ENCODE measurements at places on chromosomes 4 and X.
A peak's percentile ranks its signal among the peaks of the same experiment; 100 is the strongest.

DNA sequence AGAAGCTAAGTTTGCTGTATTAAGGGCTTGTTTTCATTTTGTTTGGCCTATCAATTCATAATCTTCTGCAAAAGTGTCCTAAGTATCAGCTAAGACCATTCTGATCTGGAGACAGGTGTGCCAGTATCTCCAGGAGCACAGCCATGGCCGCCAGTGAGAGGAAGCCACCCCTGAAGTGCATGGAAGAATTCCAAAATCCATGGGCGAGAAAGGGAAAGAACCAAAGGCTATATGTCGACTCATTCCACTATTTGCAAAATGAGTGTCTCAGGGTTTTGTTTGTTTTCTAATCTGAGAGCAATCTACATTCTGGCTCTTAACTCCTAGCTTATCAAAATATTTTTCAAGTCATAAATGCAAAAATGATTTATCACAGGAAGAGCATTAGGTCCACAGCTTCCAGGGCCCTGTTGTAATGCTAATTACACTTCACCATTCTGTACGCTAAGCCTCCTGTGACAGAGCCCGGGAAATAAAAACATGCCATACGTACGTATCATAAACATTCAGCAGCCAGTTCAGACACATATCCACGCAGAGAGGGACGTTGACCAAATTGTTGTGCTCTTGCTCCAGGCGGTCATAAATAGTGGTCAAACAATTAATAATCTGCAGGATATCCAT lies 137.3 kb upstream of the FTHL17 start:
- no peaks in the 10 kb centered on the region for H3K27me3 ChIP-seq
- H3K4me3 ChIP-seq, result no peak overlapping the region
- DNase-seq, result no peak
- H3K36me3 ChIP-seq, result no peaks in the 10 kb centered on the region
- H3K4me1 ChIP-seq, result no peaks in the 10 kb centered on the region

DNA sequence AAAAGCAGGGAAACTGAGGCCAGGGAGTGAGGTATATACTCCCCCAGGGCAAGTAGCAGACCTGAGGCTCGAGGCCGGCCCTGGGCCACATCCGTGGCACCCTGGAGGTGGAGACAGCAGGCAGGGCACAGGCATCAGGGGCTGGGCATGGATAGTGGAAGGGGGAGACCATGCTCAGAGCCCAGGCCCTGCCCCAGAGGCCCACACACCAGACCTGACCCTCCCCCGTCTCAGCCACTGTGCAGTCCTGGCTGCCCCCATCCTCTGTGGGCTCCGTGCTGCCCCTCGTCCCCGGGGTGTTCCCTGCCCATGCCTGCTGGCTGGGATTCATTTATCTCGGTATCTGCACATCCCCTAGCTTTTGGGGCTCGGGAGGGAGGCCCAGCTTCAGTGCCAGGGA lies 103.1 kb upstream of the NKX1-1 start:
- peaks cover 4% of the 10 kb centered on the region for H3K27me3 ChIP-seq
- no peak overlapping the region for H3K27ac ChIP-seq
- no peaks in the 10 kb centered on the region for H3K4me1 ChIP-seq

DNA sequence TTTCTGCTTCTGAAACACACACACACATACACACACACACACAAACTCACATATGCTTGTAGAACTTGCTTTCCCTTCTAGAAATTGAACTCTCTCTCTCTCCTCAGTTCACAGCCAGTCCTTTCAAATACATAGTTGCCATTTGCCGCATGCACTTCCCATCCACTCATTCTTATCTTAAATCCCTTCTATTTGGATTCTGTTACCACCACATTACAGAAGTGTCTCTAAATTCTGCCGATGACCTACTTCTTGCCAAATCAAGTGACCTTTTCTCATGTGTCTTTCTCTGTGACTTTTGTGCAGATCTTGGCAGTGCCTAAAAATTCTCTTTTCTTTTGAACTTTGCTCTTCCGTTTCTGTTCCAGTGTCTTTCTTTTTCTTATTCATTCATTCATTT lies 7.5 kb upstream of the MYOZ2 start:
- H3K27ac ChIP-seq, result no peak overlapping the region
- H3K36me3 ChIP-seq, result no peaks in the 10 kb centered on the region
- H3K27me3 ChIP-seq, result no peaks in the 10 kb centered on the region

DNA sequence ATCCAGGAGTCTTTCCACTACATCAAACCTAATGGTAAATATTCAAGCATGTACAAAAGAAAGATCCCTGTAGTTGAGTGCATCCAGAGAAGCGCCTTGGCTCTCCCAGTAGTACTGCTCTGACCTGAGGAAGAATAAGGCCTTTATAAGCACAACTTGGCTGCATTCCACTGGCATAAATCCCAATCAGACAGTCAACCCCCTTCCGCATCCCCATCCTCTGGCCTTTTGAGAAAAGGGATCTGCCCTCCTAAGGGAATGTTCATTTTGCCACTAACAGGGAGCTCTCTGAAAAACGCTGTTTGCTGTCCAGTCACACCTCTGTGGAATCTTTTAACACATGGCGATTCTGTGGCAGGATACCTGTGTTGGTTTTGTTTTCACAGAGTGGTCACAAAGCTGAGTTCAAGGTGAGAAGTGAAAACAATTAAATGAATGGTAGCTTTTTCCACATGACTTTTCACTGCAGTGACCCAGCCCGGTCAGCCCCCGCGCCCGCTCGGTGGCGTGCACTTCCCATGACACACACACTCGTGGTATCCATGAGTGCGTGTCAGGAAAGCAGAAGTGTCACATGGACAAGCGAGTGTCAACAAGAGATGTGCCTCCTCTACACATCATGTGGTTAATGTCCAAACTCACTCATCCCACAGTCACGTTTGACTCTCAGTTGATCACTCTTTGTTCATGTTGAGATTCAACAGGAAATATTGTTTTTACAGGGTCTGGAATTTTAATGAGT lies 112.2 kb upstream of the ENPP6 start:
- peaks cover 20% of the 10 kb centered on the region for H3K4me1 ChIP-seq
- no peaks in the 10 kb centered on the region for H3K27me3 ChIP-seq
- no peak overlapping the region for H3K27ac ChIP-seq
- peak; percentile 60 for DNase-seq
- H3K4me3 ChIP-seq, result no peak overlapping the region
- no peaks in the 10 kb centered on the region for H3K36me3 ChIP-seq

GRCh38 chrX:68717196-68717595 lies 69.7 kb downstream of the STARD8 start:
- no peak for DNase-seq
- no peak overlapping the region for H3K27ac ChIP-seq
- H3K4me1 ChIP-seq, result no peaks in the 10 kb centered on the region
- no peaks in the 10 kb centered on the region for H3K27me3 ChIP-seq
- H3K36me3 ChIP-seq, result no peaks in the 10 kb centered on the region

DNA sequence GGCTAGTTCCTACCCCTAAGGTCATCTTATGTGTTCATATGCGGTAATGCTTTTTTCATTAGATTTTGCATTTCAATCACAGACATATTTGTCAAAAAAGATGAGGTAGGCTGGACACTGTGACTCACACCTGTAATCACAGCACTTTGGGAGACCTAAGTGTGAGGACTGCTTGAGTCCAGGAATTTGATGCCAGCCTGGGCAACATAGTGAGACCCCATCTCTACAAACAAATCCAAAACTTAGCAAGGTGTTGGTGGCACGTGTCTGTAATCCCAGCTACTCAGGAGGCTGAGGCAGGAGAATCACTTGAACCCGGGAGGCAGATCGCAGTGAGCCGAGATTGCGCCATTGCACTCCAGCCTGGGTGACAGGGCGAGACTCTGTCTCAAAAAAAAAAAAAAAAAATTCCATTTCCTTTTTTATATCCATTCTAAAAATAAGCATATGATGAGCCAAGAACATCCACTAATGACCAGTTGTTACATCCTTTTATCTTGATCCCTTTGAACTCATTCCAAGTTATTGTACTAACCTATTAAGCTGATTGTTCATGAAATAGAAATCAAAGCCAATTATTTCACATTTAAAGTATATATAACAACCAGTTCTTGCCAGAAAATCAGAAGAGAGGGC lies 23.4 kb downstream of the PGAM4 start:
- no peaks in the 10 kb centered on the region for H3K27me3 ChIP-seq
- peaks cover 2% of the 10 kb centered on the region for H3K36me3 ChIP-seq
- DNase-seq, result no peak
- no peak overlapping the region for H3K27ac ChIP-seq
- no peak overlapping the region for H3K4me3 ChIP-seq

DNA sequence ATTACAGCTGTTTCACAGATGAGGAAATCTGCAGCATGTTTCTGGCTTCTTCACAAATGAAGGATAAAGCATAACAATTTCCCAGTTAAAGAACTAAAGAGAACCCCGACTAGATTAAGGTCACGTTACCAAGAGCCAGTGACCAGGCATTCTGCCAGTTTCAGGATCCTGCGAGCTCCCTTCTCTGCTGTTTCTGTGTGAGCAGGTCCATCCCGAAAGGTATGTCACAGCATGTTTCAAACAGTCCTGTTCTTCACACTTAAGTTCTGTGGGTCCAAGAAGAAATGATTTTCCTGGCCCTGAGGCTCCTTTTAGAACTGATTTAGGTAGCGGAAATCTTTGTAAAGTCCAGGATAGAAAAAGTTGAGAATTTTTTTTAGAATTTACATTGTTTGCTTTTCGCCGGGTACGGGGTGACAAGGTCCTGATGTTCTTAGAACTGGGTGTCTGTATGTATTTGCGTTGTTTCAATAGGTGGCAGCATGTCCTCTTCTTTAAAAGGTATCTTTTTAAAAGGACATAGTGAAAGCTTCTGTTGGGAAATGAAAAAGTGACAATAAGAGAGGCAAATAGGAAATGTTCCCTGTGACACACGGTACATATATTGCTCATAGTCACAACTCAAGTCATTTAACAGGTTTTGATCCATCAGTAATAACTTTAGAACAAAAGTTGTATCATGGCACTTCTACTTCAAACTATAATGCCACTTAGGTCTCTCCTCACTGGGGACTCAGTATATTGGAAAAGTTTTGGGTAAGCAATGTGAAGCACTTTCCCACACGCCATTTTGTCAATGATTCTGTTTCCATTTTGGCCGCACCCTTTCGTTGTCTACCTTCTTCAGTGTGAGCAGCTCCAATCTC lies 18.4 kb downstream of the IL21 start:
- peaks cover 8% of the 10 kb centered on the region for H3K36me3 ChIP-seq
- peaks cover 7% of the 10 kb centered on the region for H3K27me3 ChIP-seq
- H3K4me3 ChIP-seq, result peak overlapping the region; percentile 11
- H3K4me1 ChIP-seq, result peaks cover 25% of the 10 kb centered on the region

DNA sequence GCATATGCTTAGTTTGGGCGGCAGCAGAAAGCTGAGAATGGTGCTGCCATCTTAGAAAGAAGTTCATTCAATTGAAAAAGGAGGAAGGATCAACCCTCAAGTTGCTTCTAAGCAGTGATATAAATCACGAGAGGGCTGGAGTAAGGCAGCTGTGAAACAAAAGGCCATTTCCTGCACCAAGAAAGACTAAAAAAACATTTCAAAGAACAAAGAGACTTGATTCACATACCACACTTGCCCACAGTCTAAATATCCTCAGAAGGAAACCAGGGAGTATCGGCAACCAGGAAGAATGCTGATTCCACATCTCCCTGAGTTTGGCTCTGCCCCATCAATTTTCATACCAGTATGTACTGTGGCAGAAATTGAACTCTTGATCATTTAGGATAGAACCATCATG lies 240.1 kb downstream of the OPHN1 start:
- peaks cover 9% of the 10 kb centered on the region for H3K4me1 ChIP-seq
- H3K27ac ChIP-seq, result no peak overlapping the region
- H3K36me3 ChIP-seq, result no peaks in the 10 kb centered on the region
- no peak overlapping the region for H3K4me3 ChIP-seq

DNA sequence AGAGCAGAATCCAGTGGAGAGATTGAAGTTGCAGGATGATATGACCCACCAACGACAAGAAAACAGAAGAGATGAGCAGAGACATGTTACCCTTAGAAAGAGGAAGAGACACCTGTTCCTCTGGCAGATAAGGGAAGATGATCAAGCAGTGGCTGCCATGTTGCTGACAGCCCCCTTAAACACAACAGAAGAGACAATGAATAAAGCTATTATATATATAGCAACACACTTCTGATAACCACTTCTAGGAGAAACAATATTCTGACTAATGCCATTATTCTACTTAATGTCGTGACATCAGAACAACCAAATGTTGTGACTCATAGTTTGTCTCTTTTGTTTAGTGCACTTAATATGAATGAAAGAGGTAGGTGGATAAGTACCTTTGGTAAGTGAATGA lies 44.9 kb downstream of the SH3RF1 start:
- no peaks in the 10 kb centered on the region for H3K36me3 ChIP-seq
- H3K27ac ChIP-seq, result no peak overlapping the region
- H3K4me1 ChIP-seq, result no peaks in the 10 kb centered on the region
- no peak overlapping the region for H3K4me3 ChIP-seq
- no peak for DNase-seq
- H3K27me3 ChIP-seq, result no peaks in the 10 kb centered on the region

- H3K36me3 ChIP-seq, result no peaks in the 10 kb centered on the region
- no peaks in the 10 kb centered on the region for H3K4me1 ChIP-seq
- no peak overlapping the region for H3K27ac ChIP-seq
- peak; percentile 6 for DNase-seq
- H3K27me3 ChIP-seq, result peaks cover 30% of the 10 kb centered on the region
These were observed 4.7 kb downstream of the NKX1-1 start for GRCh38 chr4:1401409-1402020.

GRCh38 chr4:44150091-44150576 lies 298.5 kb downstream of the KCTD8 start:
- DNase-seq, result no peak
- no peaks in the 10 kb centered on the region for H3K36me3 ChIP-seq
- H3K4me3 ChIP-seq, result no peak overlapping the region

- H3K4me3 ChIP-seq, result no peak overlapping the region
- H3K27me3 ChIP-seq, result no peaks in the 10 kb centered on the region
- peaks cover 19% of the 10 kb centered on the region for H3K36me3 ChIP-seq
- DNase-seq, result no peak
These were observed 72.2 kb downstream of the GPR143 start for GRCh38 chrX:9693307-9694001.

DNA sequence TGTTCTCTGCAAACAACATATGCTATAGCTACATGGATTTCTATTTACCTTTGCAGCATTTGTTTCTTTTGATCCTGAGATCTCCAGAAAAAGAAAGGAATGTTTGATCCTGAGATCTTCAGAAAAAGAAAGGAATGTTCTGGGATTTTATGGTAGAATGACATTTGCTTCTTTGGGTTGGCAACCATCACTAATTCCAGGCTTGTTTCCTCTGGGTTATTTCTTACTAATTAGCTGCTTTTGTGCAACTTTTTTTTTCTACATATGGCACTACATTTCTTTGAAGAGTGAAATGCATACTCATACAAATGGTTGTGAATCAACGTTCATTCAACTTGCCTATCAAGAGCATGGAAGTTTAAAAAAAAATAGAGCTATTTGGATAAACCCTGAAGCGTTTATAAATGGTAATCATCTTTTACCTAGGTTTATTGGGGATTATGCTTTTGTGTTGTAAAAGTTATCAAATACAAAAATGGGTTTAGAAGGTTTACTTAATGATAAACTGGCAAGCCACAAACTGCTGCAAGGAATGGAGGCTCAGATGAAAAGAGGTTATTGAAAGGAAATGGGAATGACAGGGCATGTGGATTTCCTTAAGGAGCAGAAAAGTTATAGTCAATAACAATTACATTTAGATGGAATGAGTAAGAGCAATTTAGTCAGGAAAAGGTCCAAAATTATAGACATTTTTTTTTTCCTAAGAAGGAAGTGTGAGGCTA lies 95.6 kb upstream of the PCDH18 start:
- no peaks in the 10 kb centered on the region for H3K36me3 ChIP-seq
- no peak for DNase-seq
- H3K27me3 ChIP-seq, result no peaks in the 10 kb centered on the region
- no peak overlapping the region for H3K27ac ChIP-seq

- DNase-seq, result no peak
- peak overlapping the region; percentile 43 for H3K27ac ChIP-seq
- no peak overlapping the region for H3K4me3 ChIP-seq
- H3K4me1 ChIP-seq, result peaks cover 16% of the 10 kb centered on the region
- H3K36me3 ChIP-seq, result peaks cover 37% of the 10 kb centered on the region
- no peaks in the 10 kb centered on the region for H3K27me3 ChIP-seq
These were observed 1.1 kb downstream of the ITGB1BP2 start for GRCh38 chrX:71302461-71303213.

Data from activated CD4-positive, alpha-beta memory T cell treated with anti-CD3 and anti-CD28 coated beads for 36 hours (primary cell).